Mucosa of descending colon (tissue), 3 donors: ENCODE measurements at places on chromosomes 1 and 21. TPM values are rescaled to one million over a fixed set of nuclear protein-coding genes. Genes with fewer than 3 reads are reported as not detected.

Gene PTPRF
- 752 TPM for total RNA-seq

Gene CNIH3
- total RNA-seq: 1.1 TPM

Gene MIGA1
- 13.2 TPM for total RNA-seq

Gene TNFRSF1B
- 31.6 TPM for total RNA-seq

Gene ILDR2
- 0.46 TPM for total RNA-seq

Gene GPX7
- 4.0 TPM for total RNA-seq

Gene PRELP
- total RNA-seq: 174 TPM
